ENCODE measurements at places on chromosomes 2 and 18.

- DNase-seq = no peak
Measured at GRCh38 chr2:86414996-86415395, 26.2 kb upstream of the KDM3A start.

- DNase-seq = no peak
Measured at GRCh38 chr2:160651416-160652200, 158.0 kb upstream of the RBMS1 start.

GRCh38 chr2:122341007-122341406, 585.6 kb downstream of the TSN start:
- no peak for DNase-seq

- DNase-seq = no peak
Measured at GRCh38 chr2:113127646-113128570, 510 bp downstream of the IL1RN start.

GRCh38 chr2:101517758-101518271, 42.9 kb upstream of the RFX8 start:
- DNase-seq = no peak

All from KBM-7 (cell line).